ENCODE measurements at places on chromosomes 5 and 9.

DNA sequence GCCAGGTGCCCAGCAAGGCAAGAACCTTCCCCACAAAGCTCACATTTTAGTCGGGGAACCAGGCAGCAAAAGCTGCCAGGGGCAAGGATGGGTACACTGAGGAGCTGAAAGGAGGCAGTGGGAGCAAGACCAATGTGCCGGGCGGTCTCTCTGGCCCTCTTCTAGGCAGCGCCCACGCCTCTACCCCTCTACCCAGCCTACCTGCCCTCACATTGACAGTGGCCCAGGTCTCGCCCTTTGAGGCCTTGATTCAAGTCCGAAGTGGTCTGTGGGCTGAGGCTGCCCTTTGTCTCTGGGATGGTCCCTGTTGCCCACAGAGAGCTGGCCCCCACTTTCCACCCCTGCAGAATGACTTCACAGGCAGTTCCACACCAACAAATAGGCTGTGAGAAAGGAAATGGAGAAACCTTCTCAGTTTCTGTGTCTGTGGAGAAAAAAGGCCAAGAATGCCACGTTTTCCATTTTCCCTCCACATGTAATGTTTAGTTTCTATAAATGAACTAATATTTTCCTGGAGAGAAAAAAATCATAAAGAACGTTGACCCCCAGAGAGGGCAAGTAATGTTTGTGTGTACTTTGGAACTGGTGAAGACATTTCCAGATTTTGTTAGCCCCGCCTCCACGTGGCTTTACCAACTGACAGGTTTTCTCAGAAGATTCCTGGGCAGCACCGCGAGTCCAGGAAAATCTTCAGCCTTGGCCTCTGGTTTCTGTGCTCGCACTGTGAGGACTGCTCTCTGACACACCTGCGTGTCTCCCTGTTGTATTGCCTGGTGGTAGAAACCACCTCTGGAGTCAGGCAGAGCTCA lies 57.4 kb upstream of the ANGPTL2 start:
- no peak for DNase-seq

- DNase-seq: peak; percentile 15
Measured at GRCh38 chr9:119318371-119318770, 50.9 kb downstream of the BRINP1 start.

GRCh38 chr9:109767404-109767803 lies 12.6 kb upstream of the PALM2AKAP2 start:
- no peak for DNase-seq

DNA sequence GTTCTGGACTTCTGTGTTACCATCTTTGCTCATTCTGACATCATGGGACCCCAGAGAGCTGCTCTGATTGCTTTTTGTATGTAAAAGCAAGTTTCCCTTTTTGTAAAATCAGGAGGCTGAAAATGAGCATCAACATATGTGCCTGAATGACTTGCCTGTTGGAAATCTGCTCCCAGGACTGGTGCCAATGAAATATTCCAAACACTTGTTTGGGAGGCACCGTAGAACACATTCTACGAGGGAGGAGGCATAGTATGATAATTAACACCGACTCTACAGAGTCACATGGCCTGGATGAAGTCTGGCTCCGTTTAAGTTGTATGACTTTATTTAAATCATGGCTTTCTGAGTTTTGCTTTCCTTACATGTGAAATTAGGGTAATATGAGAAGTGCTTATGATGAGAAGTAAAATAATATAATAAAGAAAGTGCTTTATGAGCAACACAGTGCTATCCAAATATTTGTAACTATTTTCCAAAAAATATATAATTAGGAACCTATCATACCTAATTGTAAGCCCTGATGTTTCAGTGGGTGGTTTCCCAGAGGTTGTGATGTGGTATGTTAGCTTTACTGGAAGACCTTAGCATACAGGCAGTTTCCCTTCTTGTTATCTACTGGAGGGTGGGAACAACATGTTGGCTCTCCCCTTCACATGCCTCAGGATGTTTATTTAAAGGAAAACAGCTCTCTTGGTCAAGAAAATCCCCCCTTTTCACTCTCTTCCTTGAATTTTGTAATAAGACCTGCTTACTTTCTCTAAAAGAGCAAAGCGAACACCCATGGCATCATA lies 238.1 kb downstream of the FBXL7 start:
- DNase-seq: no peak

DNA sequence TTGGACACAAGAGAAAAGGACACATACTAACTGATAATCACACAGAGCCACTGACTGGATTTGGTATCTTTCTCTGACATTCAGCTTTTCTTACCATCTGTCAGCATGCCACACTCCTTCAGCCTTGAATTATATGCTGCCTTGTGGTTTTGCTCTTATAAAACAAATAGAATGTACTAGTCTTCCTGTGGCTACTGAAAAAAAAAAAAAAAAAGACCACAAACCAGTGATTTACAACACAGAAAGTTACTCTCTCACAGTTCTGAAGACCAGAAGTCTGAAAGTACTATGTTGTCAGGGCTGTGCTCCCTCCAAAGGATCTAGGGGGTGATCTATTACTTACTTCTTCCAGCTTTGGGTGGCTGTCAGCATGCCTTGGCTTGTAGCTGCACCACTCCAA lies 82.3 kb downstream of the THBS4 start:
- no peak for DNase-seq

GRCh38 chr9:76810377-76810957 lies 46.2 kb downstream of the PCA3 start:
- DNase-seq: peak; percentile 58

GRCh38 chr5:142654578-142655058 lies 31.3 kb downstream of the FGF1 start:
- DNase-seq: no peak

DNA sequence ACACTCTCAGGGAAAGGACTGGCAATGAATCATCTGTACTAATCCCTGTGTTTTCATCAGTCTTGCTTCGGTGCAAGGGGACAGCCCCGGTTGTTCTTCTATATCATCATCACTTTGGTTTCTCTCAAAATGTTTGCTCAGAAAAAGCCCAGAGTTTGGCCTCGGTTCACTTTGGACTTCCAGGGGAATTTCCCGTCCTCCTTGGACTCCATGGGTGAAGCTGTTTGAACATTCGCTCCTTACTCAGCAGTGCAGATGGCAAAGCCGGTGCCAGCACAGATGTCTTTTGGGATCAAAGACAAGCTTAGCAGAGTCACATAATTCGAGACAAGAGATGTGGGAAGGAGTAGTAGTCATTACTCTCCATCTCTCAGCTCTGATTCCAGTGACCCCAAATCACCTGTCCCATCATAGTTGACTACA lies 69.8 kb upstream of the TNFSF8 start:
- no peak for DNase-seq

DNA sequence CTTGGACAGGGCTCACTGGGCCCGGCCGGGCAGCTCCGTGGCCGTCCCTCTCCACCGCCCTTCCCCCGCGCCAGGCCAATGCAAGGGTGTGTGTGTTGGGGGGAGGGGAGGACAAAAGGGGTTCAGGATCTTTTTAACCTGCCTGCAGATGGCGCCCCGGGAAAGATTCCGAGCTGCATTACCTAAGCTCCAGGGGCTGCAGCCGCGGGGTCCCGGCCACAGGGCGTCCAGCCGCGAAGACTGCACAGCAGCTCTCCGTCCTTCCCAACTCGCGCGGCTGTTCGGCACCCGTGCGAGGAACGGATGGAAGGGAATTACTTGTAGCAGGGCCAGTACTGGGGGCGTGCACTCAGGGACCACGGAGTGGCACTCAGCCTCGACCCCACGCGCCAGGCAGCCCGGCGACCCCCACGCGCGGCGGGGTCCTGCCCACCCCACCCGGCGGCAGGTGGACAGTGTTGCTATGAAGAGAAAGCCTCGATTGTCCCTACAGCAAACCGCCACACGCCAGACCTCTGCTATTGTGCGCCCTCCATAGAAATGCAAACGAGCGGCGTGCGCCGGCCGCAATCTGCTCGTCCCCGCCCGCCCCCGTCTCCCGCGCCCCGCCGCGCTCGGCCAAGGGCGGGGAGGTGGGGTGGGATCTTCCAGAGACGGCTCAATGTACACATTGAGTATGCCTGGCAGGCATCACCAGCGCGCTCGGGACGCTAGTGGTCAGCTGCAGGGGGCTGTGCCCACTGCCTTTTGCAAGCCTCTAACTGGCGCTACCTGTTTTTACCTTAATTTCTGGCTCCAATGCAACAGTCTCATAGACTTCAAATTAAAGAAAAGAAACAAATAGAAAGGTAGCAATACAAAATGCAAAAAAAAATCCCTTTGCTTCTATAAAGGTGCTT lies 796 bp upstream of the GADD45G start:
- peak; percentile 91 for DNase-seq

DNA sequence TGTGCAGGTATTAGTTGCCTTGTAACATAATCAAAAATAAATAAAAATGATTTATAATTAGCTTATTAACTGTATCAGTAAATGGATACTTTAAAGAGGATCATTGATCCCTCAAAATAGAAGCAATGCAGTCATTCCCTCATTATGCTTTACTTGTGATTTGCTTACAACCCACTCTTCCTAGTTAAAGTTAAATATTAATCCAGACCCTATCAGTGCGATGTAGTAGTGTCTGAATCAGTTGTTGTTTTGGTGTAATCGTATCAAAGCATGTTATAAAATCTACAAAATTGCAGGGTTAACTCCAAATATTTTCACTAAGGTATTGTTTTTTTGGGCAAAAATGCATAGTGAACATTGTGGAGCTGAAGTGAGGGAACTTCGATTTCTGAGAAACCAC lies 17.6 kb downstream of the TENT4A start:
- DNase-seq: no peak

DNA sequence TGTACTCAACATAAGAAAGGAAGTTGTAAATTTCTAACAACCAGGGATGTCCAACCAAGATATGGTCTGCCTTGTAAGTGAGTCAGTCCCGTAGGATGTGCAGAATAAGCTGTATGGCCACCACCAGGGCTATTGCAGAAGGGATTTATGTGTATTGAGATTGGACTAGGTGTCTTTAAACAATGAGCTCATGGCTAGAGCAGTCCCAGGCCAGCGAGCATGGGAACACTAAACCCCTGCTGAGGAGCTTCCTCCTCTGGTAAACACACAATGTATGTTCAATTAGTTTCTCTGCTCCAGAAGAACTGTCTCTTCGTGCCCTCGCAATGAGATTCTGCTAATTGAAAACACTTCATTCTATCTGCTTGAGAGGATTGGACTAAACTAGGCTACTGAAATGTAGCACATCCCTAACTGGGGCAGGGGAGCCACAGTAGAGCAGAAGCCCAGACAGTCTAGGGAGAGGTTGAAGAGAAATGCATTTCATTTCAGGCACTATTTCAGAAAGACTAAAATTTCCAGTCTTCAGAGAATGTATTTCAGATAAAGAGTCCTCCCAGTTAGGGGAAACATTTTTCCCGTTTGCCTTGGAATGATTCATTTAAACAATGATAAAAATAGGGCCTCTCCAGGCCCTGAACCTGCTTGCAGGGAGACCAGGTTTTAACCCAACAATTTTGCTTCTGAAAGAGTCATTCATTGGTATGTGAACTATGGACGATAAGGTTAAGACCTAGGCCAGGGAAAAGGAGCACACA lies 154.7 kb downstream of the FAM114A2 start:
- DNase-seq: peak; percentile 34

DNA sequence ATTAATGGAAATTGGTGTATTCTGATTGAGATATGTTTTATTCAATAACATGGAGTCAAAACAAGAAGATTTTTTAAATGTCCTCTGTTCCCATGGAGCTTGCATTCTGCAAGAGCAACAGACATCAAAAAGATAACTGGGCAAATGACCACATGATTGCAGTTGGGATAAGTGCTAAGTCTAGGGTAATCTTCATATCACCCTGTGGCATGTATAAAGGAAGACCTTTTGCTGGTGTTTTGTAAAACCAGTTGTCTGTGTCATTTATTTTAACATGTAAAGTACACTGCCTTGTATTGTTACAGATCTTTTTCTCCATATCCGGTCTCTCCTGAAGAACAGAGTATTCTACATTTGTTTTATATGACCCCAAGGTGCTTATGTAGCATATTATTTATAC lies 44.0 kb downstream of the PTCD2 start:
- DNase-seq: no peak

- no peak for DNase-seq
Measured at GRCh38 chr9:83220730-83221129, 157.8 kb upstream of the RASEF start.

DNA sequence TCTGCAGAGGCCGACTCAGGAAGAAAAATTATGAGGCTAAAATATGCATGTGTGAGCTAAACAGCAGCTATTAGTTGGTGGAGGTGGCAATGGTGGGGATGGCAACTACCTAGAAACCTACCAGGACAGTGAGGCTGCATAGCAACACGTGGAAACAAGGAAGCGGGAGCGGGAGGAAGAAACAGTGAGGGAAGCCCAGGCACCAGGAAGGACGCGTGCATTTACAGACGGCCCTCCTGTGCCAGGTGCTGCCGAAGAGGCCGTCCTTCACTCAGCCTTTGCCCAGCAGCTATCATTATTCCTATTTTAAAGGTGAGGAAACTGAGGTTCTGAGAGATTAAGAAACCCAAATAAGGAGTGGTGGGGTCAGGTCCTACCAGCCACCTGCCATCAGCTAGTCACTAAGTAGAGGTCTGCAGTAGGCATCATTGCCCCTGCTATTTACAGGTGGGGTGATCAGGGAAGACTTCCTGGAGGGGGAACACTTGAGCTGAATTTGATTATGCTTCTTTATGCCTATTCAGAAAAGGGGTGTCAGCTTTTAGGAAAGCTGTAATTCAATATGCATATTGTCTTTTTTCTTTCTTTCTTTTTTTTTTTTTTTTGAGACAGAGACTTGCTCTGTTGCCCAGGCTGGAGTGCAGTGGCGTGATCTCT lies 125.3 kb downstream of the CRB2 start:
- DNase-seq: peak; percentile 19

- DNase-seq: no peak
Measured at GRCh38 chr9:134101623-134102149, 33.9 kb upstream of the BRD3 start.

DNA sequence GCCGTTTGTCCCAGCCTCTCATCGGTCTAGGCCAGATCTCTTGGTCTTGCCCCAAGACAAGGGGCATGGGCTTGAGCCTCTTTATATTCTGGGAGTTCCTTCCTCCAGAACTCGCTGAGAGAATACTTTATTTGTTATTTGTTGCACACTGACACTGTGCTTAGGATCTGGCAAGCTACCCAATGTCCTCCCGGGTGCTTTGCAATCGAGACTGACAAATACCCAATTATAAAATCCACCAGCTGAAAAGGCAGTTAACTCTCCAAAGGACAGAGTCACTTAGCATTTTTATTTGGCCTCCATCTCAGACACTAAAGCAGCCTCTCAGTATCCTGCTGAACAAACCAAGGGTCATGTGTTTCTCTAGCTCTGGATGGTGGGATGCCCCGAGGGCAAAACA lies 500.2 kb upstream of the DAP start:
- peak; percentile 26 for DNase-seq

- DNase-seq: no peak
Measured at GRCh38 chr9:20551835-20552234, 70.5 kb downstream of the MLLT3 start.

DNA sequence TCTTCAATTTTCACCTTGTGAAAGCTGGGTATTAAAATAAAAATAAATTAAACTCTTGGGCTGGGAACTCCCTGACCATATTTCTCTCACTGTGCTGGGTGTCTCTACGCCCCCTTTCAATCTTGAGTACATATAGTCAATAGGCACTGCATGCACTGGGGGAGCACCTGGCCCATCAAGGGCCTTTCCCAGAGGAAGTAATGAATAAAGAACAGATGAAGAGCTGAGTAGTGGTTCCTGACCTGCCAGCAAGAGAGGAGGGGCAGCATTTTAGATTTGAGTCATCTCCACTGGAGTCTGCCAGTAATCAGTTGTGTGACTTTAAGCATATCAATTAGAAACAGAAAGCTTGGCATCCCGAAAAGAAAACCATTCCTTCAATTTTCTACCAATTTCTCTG lies 6.2 kb downstream of the MAPKAP1 start:
- no peak for DNase-seq
